ENCODE measurements at places on chromosomes 1 and 21. TPM values are rescaled to one million over a fixed set of nuclear protein-coding genes. Genes with fewer than 3 reads are reported as not detected.

DNA sequence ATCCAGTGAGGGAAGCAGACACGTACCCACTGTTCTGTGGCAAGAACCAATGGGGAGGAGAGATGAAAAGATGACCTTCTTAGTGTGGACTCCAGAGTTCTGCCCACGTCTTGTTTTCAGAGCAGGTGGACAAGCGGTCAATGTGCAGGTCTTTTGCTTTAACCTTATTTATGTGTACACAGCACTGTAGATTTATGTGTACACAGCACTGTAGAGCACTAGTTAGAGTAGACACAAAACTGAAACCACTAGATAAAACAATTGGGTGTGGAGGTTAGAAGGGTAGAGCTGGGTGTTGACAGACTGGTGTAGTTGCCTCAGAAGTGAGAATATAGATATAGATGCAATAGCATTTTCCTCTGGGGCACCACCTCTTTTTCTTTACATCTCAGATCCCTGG is 150.0 kb downstream of the MAGI3 start:
- DNase-seq: no peak

DNA sequence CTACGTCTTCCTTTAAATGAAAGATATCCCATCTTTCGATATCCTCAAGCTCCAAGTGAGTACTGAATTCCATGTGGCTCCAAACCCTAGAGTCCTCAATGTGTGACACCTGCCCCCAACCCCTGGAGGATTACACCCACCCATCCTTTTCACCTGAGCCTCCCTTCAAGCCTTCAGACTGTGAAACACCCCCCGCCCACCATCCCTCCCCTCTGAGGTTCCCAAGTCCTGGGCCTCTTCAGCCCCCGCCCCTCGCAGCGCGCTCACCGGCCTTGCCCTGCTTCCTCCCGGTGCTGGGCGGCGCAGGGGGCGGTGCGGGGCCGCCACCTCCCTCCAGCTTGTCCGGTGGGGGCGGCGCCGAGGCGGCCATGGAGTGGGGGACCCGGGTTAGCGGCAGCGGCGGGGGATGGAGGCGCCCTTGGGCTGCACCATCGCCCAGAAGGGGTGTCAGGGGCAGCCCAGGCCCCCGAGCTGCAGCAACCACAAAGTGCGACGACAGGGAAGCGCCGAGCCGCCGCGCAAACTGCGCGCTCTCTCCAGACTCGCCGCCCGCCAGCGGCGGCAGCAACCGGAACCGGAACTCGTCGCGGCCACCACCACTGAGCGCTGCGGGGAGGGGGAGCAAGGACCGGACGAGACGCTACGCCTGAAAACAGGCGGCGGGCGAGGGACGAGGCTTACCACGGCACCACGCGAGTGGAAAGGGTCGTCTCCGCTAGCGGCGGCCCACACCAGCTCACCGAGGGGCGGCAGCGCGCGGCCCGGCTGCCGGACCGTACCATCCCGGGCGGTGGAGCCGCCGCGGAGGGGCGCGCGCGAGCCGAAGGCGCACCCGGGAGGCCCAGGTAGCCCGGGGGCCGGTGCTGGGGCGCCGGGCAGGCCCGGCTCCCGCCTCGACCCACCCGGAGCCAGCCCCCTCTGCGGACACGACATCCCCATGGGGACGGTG is at the start of gene PYGO2:
PYGO2 (minus strand) TSS at position 576 of the 949 bp plus-strand sequence; CDS start at position 370, 206 bp downstream.
- DNase-seq: peak; percentile 70

DNA sequence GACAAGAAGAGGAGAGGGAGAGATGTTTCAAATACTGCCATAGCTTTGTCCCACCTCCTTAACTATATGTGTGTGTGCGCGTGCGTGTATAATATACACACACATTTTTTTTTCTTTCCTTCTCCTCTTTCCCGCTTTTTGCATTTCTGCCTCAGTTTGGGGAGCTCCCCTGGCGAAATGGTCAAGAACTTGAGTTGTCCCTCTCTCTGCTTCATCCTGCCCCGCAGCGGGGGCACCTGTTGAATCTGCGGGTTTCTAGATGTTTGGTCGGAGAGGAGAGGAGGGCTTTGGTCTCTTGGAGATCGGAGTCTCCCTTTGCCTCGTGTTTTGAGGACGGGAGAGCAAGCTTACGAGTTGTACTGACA is 504 bp downstream of the SCCPDH start:
- no peak for DNase-seq

DNA sequence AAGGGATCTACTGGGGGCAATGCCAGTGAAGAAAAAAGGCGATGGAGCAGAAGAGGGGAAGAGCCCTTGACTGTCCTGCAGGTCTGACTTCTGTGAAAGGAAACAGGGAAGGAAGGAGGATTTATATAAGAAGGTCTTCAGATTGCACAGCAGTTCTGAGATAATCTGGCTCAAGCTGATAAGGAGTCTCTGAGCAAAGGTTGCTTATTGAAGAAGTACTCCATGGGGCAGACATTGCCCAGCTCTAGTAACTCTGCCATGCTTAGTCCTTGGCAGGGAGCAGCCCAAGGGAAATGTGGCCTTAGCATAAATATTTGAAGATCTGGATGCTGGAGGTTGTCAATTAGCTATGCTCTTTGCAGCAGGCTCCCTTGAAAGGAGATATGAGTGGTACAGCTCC is 15.9 kb upstream of the TTF2 start:
- DNase-seq: no peak

- no peak for DNase-seq
These were observed 65.3 kb downstream of the TENT5C start for GRCh38 chr1:117670976-117671780.

The TMEM69 gene
- 19.3 TPM for total RNA-seq

The NCF2 gene
- total RNA-seq: 1.8 TPM

DNA sequence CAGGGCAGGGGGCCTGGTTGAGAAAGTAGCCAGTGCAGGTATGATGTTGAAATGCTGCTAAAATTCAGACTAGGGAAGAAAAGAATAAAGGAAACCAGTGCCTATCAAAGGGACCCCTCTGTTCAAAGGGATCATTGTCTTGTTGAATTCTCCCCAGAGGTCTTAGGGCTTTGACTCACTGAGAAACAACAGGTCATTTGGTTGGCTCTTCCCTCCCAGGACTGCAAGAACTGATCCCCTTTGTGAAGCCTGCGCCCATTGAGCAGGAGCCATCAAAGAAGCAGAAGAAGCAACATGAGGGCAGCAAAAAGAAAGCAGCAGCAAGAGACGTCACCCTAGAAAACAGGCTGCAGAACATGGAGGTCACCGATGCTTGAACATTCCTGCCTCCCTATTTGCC is 11.8 kb upstream of the CELSR2 start:
- no peak for DNase-seq

The UTS2 gene
- not detected for total RNA-seq

The IVL gene
- not detected for total RNA-seq

GRCh38 chr1:207981976-207982375 is 71.1 kb upstream of the CD34 start:
- no peak for DNase-seq

GRCh38 chr1:8145545-8146202 is 119.6 kb upstream of the ERRFI1 start:
- no peak for DNase-seq

Measured in HFFc6 (cell line).